ENCODE measurements at places on chromosomes 5 and 9.
A peak's percentile ranks its signal among the peaks of the same experiment; 100 is the strongest.

DNA sequence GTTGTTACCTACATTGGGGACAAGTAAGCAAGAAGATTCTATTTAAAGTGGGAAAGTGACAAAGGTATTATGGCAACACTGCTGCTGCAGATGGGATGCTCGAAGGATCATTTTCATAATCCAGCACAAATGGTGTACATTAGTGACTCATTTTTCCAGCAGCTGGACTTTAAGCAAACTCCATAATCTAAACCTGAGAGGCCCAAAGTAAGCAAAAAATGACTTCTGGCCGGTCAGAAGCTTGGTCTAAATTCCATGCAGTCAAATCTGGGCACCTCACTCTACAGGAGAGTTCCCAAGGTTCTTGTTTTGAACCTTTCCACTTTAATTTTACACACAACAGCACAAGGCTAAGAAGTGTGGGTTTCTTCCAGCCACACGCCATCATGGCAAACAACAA is 43.6 kb upstream of the TRAF1 start:
- DNase-seq, result no peak

DNA sequence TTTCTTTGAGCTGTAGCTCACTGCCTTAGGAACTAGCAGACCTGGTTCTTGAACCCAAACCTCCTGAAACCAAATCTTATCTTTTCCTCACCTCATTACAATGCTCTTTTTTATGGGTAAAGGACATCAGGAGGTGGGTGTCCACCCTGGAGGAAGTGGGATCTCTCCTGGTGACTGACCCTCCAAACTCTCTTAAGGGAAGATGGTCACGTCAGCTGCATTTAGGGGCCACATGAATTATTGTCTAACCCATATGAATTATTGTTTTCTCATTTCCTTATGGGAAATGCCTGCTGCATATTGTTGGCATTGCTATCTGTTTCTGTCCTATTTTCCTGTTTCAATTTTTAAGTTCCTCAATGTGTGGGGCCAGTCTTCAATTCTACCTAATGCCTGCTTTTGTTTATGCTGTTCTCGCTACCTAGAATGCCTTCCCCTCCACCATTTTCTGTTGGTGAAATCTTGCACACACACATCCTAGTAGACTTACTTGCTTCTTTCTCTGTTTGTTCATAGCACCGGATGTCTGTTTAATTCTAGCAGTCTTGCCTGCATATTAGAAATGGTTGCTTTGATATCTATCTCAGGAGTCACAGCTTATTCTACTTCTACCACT is 22.0 kb upstream of the SPINK1 start:
- no peak for DNase-seq

- DNase-seq, result no peak
These were observed 155.1 kb upstream of the NR4A3 start for GRCh38 chr9:99666571-99666970.

DNA sequence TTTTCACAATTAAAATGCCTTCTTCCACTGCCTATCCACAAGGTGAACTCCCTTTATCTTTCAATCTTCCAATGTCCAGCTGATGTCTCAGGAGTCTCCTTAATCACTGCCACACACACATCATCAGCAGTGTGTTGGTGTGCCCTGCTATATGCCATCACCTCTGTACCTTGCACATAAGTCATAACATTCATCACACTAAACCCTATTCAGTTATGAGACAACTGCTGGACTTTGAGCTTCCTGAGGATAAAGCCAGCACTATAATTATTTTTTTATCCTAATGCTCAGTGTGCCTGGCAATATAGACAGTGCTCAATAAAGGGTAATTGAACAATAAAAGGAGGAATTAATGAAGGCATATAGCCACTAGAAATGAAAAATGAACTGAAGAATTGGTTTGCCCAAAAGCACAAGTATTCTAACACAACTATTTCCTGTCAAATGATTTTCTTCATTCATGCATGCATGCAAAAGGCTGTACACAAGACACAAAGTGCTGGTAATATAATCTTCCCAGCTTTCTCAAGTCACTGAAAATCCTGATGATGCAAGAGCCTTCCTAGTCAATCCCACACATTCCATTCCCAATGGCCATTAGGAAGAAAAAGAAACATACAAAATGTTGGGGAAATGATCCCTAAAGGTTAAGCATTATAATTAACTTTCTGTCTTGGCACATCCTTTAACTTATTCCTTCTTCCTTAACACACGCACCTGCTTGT is 32.4 kb downstream of the LPAR1 start:
- DNase-seq, result no peak

GRCh38 chr5:89303033-89303480 is 420.1 kb upstream of the MEF2C start:
- DNase-seq, result no peak

- no peak for DNase-seq
These were observed 16.9 kb upstream of the NANS start for GRCh38 chr9:98039607-98040017.

- no peak for DNase-seq
These were observed 3.0 kb downstream of the RECK start for GRCh38 chr9:36039696-36040095.

DNA sequence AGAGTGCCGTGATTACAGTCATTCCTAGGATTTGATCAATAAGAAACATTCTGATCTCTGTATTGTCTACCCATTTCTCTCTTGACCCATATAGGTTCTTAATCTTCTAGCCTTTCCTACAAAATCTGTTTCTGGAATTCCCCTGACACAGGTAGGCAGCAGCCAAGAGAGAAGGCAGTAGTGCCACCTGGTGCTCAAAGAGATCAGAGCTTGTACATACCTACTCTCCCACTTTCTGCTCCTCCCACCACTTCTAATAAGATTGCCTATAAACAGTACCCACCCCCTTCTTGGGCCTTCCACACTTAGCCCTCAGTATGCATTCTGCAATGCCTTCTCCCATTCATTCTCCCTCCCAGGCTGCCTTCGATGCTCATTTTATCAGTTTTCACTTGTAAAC is 117.4 kb upstream of the RORB start:
- DNase-seq, result no peak

- DNase-seq, result peak; percentile 28
These were observed 13.3 kb downstream of the PHF2 start for GRCh38 chr9:93589688-93590087.

DNA sequence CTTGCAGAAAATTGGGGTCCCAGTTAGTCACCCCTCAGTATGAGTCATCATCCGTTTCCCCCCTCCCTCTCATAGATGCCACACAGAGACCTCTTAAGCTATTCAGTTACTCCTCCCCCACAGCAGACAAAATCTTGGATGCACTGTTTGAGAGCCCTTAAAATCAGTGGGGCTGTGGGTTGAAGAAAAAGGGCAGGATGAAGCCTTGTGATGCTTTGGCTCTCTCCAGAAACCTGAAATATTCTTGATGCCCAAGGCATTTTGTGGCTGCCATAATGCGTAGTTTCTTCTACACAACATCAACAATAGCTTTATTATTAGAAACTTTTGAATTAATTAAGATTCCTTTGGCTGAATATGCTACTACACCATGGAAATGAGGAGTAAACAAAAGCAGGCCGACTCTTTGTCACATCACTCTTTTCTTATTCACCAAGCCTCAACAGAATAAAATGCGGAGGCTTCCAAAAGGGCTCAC is 133.8 kb downstream of the MRPS30 start:
- no peak for DNase-seq

GRCh38 chr9:14661421-14662059 is 31.7 kb downstream of the ZDHHC21 start:
- DNase-seq, result no peak

- no peak for DNase-seq
These were observed 7.7 kb downstream of the CDKN2AIPNL start for GRCh38 chr5:134403951-134404350.

GRCh38 chr9:37961351-37961750 is 57.4 kb upstream of the SLC25A51 start:
- DNase-seq, result no peak

GRCh38 chr5:114265432-114266060 is 96.3 kb upstream of the KCNN2 start:
- no peak for DNase-seq

- DNase-seq, result no peak
These were observed 77.5 kb upstream of the CAST start for GRCh38 chr5:96584712-96585111.

GRCh38 chr5:132025403-132025971 is 14.0 kb upstream of the ACSL6 start:
- DNase-seq, result no peak

DNA sequence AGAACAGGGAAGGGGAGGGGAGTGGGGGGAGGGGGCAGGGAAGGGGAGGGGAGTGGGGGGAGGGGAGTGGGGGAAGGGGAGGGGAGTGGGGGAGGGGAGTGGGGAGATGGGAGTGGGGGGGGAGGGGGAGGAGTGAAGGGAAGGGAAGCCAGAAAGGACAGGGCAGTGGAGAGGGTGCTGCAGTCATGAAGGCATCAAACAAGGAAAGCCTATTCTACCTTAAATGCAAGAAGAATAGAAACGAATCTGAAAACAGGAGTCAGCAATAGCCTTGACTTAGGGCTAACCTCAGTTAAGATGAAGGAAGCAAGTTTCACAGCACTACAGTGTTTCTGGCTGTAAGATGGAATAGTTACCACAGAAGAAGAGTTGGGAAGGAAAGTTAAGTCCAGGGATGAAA is 59.5 kb downstream of the CAMSAP1 start:
- no peak for DNase-seq

DNA sequence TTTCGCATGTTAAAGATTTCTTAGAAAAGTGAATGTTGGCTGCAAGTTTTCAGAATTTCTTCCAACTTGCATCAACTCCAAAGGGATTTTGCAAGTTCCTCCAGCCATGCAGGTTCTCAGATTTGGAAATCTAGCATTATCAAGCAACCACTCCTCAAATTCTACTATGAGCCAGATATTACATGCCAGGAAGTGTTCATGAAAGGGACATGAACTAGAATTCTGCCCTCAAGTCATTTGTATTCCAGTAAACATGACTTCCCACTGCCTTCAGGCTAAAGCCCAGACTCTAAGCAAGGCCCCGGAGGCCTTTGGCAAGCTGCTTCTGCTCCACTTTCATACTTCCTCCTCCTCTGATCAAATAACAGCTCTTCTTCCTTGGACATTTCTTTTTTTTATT is 111.3 kb upstream of the PAPPA start:
- DNase-seq, result no peak

DNA sequence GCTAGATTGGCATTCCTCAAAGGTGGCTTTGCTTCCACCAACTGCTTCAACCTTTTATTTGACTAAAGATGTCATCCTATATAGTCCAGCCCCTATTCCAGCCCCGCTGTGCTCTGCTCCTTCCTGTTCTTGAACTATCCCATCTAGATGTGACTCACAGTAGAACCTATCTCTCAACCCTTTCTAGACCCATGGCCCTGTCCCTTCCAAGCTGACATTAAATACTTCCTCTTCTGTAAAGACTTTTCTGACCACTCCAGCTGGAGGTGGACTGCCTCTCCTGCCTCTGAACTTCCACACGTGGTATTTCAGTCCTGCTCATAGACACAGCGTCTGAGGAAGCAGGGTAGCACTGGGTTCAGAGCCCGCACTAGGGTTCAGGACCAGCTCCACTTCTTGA is 32.4 kb downstream of the OSTF1 start:
- DNase-seq, result no peak

- DNase-seq, result no peak
These were observed 60.2 kb upstream of the SLC25A51 start for GRCh38 chr9:37963936-37964739.

DNA sequence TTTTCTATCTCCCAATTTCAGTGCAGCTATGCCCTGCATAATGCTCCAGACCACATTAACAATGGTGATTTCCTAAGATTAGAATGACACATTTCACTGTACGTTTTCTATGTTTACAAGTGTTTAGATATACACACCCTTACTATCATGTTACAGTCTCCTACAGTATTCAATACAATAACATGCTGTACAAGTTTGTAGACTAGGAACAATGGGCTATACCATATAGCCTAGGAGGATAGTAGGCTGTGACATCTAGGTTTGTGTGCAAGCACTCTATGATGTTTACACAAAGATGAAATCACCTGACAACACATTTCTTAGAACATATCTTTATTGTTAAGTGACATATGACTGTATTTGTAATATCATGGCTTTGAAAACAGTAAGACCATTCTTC is 1435.6 kb upstream of the NUDT12 start:
- no peak for DNase-seq
